Fibroblast of skin of right biceps (primary cell): ENCODE measurements at places on chromosomes 16 and 17.

DNA sequence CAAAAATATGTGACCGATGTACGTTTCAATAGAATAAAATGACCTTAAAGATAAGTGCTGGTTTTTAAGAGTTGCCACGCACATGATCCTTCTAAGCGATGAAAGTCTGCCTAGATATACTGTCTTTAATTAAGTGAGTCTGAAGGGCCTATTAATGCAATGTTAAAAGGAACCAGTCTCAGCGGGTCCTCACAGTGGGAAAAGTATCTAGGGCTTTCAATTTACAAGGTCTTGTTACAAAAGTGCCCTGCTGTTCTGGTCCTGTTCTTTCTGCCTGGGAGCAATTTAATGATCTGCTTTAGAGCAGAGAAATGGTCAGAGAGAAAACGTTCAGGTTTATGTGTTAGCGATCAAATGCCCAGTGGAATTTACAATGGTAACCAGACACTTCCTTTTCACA lies 864.0 kb downstream of the KCNJ2 start:
- no peak for DNase-seq

DNA sequence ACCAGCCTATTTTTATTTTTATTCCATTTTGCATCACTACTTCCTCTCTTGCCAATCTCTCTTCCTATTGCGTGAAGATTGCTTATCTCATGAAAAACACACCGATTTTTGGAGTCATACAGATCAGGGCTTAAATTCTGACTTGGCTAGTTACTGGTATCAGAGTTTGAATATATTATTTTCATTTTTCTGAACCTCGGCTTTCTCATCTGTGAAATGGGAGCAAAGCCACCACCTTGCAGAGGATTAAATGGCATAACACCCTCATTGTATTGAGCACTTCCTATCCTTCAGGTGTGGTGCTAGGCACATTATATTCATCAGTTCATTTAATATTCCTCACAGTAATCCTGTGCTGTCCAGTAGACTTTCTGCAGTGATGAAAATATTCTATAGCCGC lies 208.8 kb downstream of the HAPSTR1 start:
- no peak for DNase-seq

GRCh38 chr16:85296859-85297660 lies 184.8 kb upstream of the CIBAR2 start:
- peak; percentile 34 for DNase-seq

GRCh38 chr16:1713933-1714332 lies 7.9 kb downstream of the MAPK8IP3 start:
- DNase-seq = no peak

DNA sequence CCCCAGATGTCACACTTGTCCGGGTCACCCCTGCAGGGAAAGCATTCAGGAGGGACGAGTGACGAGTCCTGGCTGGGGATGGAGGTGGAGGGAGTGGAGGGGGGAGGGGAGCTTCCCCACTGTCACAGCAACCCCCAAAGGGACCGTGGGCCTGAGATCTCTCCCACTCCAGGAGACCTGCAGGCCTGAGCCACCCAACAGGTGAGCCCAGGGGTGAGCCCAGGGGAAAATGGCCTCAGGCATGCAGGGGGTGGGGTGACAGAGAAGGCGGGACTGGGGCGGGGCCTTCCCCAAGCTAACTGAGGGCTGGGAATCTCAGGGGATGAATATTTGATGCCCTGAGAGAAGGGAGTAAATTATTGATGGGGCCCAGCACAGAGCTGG lies 2.4 kb downstream of the USH1G start:
- DNase-seq = no peak

DNA sequence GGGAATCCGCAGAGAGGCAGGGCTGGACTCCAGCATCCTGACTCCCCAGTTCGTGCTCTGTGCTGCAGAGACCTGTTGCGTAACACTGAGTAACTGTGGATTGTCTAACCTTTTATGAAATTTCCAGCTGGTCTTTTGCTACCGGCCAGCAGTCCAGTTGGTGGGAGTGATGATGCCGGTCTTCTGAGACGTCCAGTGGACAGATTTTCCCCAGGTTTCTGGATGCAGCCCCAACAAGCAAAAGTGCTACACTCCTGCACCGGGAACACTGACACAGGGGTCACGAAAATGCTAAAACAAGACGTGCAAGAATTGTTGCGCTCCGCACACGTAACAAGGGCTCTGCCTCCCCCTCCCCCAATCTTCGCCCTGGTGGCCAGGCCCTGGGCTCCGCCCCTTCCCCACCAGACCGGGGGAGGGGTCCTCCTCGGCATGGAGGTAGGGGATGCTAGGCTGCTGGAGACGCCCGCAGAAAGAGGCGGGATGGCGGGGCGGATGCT lies 701 bp upstream of the MRC2 start:
- DNase-seq = peak; percentile 79

DNA sequence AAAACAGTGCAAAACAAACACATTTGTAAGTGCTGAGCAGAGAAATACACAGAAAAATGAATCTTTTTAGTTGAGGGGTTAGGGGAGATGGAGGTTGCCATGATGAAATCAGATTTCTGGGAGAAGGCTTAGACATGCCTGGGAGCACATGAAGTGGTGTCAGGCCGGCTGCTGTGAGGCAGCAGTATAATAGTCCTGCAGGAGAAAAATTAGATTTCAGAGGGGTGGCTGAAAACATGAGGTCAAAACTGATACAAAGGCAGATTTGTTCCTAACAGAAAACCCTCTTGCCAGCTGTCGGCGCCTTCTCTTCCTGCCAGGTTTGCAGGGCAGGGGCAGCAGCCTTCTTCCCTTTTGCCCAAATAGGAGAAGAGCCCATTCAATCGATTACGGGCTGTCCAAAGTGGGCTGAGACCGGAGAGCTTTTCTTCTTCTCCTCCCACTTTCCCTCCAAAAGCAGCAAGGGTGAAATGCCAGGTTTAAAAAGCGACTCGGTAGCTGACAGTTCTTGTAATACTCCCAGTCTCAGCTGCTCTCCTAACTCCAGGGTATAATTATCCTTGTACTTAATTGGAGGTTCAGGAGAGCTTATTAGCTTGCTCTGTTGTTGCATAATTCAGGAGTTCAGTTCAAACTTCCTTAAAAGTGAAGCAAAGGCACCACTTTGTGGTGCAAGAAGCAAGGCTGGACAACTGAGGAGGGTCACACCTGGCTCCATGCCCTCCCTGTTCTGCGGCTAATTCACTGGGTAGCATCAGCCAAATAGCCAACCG lies 80.0 kb downstream of the PCTP start:
- DNase-seq = no peak

GRCh38 chr17:28328325-28328724 lies 6.9 kb downstream of the IFT20 start:
- no peak for DNase-seq

DNA sequence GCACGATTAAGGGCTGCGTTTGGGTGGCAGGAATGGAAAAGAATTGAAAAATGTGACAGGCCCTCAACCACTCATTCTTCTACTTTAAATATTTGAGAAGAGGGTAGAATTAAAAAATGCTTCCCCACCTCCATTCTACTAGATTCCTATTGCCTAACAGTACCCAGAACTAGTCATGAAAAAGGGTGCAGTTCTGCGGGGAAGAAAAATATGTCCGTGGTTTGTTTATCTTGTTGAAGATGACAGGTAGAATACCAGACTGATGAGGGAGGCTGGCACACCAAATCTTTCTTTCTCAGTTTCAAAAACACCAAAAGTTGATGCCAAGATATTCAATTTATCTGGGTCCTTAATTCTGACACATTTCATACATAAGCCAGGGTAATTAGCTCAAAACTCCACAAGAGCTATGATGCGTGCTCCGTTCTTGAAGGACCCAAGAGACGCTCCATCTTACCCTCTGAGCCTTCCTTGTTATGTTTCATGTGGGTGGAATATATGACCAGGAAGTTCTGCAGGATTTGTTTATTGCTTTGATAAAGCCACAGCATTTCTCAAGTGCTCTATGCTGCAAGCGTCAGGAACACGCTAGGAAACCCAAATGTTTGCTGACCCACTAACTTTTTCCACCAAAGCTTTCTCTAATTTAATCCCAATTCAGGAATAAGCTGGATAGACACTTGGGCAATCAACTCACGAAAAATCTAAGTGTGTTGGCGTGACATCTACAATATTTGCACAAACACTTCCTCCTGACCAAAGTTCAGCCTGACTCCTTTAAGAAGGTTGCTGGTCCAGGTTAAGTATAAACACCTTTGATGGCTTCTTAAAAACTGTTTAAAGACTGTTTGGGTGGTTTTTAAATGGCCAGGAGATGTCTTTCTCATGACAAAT lies 20.6 kb upstream of the GAN start:
- no peak for DNase-seq

GRCh38 chr16:72224260-72224768 lies 52.4 kb upstream of the PMFBP1 start:
- DNase-seq = no peak

DNA sequence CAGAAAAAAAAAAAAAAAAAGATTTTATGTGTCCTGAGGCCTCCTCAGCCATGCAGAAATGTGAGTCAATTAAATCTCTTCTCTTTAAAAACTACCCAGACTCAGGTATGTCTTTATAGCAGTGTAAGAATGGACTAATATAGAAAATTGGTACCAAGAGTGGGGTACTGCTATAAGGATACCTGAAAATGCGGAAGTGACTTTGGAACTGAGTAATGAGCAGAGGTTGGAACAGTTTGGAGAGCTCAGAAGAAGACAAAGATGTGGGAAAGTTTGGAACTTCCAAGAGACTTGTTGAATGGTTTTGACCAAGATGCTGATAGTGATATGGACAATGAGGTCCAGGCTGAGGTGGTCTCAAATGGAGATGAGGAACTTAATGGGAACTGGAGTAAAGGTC lies 17.3 kb upstream of the CNEP1R1 start:
- DNase-seq = no peak

DNA sequence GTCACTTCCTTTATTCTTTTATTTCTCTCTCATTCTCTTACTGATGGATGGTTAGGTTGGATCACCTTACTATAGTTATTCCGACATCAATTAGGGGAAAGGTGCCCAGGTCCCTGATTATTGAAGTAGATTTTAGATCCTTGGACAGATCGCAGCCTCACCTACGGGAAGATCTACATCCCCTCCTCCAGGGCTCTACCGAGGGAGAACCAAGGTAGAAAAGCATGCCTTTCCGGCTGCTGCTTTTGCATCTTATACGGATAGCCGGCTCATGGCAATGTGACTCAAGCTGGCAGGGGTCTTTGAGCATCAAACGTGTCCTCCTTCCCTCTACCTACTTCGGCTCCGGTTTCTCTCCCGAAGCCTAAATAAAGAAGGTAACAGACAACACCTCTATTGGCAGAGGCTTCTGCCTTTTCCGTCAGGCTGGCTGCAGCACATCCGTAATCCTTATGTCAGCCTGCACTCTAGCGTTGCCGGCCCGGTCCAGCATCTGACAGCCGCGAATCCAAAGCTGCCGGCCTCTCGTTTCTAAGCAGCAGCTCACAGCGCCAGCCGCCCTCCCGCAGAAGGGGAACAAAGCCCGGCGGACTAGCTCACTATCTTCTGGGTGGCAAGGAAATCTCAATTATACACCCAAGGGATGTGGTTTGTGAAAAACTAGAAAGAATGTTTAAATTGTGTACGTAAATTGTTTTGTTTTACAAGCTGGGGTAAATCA lies 46.9 kb downstream of the IRX6 start:
- peak; percentile 73 for DNase-seq

- peak; percentile 59 for DNase-seq
Observed at GRCh38 chr17:1491443-1492248, 840 bp downstream of the MYO1C start.

GRCh38 chr17:68288804-68289203 lies 2.1 kb downstream of the SLC16A6 start:
- DNase-seq = no peak

GRCh38 chr17:15112846-15113617 lies 152.1 kb downstream of the PMP22 start:
- peak; percentile 64 for DNase-seq

DNA sequence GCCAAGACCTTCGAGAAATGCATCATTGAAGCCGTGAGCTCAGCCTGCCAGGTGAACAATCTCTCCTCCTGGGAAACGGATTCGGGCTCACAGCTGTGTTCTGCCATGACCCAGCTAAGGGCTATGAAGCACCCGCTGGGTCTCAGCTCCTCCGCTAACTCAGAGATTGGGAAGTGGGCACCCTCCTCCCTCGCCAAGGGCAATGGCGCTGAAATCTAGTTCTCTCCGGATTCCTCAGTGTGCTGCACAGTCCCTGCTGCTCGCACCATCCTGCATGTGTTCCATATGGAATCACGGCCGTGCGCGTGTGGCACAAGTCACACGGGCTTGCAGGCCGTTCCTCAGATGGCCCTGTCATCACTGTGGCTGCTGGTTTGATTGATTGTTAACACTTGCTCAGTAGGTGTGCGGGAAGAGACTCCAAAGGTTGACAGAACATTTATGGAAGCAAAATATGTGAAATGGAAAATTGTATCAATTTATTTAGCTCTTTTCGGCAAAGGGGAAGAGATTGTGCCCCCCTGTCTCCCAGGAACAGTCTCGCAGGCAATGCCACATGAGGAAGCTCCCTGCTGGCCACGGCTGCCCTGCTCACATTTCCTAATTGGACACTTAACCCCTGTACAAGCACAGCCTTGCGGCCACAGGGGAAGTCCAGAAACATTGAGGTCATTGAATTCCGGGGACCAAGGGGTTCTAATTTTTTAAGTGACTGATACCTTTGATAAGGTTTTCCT lies 58.8 kb downstream of the RNF213 start:
- no peak for DNase-seq
